ENCODE measurements at places on chromosomes 6 and 20.

GRCh38 chr6:40950986-40951698, 87.9 kb downstream of the UNC5CL start:
- DNase-seq, result no peak

DNA sequence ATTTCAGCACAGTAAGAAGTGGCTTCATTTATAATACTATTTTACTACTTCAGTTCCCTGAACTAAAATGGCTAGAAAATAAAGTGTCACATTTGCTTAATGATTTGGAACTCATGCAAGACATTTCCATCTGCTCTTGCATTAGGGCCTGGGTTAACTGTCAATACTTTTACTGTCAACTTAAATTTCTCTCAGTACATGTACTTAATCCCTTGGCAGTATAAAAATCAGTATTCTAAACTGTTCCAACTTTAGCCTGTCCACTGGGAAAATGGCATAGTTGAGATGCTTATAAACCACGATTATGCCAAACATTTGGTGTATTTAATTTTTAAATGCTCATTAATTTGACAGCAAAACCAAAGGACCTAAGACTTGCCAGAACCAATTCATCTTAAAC, 154.5 kb downstream of the ASCC3 start:
- DNase-seq, result no peak

DNA sequence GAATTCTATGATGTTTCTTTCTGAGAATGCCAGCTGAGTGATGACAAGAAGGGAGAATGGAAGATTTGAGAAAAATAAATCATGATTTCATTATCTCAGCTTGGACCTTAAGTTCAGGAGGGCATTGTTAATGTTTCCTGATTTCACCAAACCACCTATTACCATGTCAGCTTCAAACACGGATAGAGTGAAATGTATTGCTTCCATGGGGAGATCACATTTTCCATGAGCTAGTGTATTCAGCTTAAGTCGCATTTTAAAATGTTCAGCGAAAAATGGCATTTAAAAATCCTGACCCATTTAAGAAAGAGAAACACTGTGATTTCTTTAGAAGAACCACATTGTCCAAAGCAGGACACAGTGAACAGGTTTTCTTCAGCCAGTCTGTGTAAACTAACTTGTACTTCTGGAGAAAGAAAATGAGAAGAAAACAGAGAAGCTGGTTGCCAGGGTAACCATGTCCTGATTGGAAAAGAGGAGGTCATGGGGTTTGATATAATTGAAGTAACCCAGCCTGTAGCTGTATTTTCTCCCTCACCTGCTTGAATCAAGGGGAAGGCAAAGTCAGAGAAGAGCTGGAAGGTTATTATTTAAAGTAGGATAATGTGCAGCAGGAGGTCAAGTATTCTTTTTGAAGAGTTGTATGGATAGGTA, 684.1 kb upstream of the NRSN1 start:
- DNase-seq, result no peak

DNA sequence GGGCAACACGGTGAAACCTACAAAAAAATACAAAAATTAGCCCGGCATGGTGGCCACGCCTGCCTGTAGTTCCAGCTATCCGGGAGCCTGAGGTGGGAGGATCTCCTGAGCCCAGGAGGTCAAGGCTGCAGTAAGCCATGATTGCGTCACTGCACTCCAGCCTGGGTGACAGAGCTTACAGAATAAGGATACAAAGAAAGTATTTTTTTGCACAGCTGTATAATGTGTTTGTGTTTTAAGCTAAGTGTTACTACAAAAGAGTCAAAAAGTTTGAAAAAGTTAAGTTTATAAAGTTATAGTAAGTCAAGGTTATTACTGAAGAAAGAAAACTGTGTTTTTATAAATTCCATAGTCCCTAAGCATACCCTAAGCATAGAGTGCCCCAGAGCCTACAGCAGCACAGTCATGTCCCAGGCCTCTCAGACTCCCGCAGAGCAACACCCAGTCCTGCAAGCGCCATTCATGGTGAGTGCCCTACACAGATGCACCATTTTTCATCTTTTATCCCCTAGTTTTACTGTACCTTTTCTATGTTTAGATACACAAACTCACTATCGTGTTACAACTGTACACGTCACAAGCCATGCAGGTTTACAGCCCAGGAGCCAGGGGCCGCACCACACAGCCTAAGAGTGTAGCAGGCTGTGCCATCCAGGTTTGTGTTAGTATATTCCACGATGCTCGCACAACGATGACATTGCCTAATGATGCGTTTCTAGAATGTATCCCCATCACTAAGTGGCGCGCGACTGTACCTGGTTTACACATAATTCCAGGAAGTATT, 22.4 kb downstream of the TAF4 start:
- DNase-seq, result no peak

GRCh38 chr20:24590178-24590982, 121.0 kb downstream of the SYNDIG1 start:
- DNase-seq, result no peak

- no peak for DNase-seq
Observed at GRCh38 chr6:140201787-140202458, 827.5 kb upstream of the CITED2 start.

GRCh38 chr6:139888681-139889122, 514.3 kb upstream of the CITED2 start:
- DNase-seq, result no peak

GRCh38 chr6:160312900-160313299, 35.3 kb upstream of the SLC22A3 start:
- no peak for DNase-seq

DNA sequence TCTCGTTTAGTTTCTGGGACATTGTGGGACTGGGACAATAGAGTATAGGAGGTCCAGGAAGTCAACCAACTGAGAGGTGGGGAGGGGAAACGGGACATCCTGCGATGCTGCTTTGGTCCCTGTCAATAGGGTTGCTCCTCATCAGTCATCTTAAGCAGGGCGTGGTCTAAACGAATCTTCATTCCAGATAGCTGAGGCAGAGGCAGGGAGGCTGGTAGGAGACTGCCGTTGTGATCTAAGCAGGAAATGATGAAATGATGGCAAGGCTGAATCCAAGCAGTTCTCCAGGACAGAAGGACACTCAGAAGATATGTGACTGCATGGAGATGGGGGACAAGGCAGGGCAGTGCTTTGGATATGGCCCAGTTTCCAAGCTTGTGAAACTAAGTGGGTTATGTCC, 953.4 kb downstream of the KIF16B start:
- DNase-seq, result no peak

- DNase-seq, result no peak
Observed at GRCh38 chr6:43334466-43335095, 26.0 kb upstream of the CRIP3 start.

DNA sequence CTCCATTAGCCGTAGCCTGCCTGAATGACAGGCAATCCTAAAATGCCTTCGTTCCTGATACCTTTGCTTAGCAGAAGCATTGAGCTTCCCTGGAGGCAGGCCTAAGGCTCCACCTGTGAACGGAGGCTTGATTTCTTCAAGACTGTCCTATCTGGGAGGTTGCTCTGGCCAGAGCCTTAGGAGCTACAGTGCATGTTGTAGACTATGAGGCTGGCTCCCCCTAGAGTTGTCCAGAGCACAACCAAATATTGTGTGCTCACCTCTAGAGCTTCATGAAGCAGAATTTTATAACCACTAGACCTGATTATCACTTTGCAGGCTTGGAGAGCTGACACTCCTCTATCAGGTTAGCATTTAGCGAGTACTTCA, 217.8 kb downstream of the MAFB start:
- DNase-seq, result no peak

DNA sequence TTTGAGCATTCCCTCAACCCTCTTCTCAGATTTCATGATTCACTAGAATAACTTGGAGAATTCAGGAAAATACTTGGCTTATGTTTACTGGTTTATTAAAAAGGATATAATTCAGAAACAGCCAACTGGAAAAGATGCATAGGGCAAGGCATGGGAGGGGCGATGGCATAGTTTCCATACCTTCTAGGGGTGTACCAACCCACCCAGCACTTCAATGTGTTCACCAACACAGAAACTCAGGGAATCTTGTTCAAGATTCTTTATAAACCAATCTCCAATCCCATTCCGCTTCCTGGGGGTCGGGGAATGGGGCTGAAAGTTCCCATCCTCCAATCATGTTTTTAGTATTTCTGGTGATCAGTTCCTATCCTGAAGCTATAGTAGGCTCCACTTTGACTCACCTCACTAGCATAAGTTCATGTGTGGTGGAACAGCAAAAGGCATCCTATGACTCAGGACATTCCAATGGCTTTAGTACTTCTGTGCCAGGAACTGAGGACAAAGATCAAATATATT, 164.4 kb downstream of the SIM1 start:
- no peak for DNase-seq

DNA sequence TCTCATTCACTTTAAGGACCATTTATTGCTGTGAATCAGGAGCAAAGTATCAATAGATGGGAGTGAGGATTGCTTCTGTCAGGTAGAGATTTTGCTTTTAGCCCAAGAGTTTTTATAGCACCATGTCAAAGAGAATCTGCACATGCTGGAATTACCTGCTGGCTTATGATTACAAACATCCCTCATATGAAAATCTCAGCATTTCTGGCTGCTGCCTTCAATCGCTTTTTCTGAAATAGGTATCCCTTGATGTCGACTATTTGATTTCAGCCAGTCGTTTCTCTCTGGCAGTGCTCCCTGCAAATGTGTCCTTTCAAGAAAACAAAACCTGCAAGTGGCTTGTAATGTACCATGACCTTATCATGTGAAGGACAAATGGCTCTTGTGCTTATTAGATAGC, 34.5 kb upstream of the NEDD9 start:
- DNase-seq, result no peak

DNA sequence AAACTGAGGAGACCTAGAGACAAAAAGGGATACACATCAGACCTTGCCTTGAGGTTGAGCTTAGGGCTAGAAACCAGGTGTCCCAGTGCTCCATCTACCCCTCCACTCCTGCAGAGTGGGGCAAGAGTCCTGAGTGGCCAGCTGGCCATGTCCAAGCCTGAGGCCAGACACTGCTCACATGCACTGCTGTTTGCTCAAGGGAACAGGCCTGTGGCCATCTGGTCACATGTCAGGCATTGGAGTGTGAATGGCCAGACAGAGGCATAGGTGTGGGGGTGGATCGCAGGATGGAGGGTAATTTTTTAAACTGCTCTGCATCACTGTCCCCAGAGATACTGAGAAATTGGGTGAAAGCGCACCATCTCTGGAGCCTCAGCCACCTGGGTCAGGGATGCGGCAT, 30.5 kb downstream of the MAFB start:
- no peak for DNase-seq

GRCh38 chr6:106109029-106109428, 22.9 kb downstream of the PRDM1 start:
- no peak for DNase-seq

DNA sequence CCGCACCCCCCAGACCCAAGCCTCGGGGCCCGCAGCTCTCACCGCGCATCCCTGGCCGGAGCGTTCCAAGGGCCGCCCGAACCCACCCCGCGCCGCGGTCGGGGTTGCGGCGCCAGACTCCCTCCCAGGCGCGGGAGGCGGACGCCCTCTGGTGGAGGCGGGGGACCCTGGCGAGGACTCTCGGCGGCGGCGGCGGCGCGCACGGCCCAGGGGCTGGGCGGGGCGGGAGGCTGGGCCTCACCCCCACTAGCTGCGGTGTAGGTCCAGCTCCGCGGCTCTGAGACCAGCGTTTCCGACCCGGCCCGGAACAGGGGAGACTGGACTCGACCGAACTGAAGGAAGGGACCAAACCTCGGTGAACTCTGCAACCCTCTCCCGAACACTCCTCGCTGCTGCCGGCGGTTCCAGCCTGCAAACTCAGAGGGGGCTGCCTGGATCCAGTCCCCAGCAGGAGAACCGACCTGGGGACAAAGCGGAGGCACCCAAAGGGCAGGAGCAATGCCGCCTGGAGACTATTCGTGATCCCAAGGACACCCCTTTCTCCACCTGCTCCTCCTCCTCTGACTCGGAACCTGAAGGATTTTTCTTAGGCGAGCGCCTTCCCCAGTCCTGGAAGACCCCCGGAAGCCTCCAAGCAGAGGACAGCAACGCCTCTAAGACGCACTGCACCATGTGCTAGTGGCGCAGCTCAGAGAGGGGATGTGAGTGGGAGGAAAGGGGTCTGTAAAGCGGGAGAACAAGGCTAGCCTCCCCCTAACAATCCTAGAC, 859 bp upstream of the TOMM6 start:
- DNase-seq, result peak; percentile 76

DNA sequence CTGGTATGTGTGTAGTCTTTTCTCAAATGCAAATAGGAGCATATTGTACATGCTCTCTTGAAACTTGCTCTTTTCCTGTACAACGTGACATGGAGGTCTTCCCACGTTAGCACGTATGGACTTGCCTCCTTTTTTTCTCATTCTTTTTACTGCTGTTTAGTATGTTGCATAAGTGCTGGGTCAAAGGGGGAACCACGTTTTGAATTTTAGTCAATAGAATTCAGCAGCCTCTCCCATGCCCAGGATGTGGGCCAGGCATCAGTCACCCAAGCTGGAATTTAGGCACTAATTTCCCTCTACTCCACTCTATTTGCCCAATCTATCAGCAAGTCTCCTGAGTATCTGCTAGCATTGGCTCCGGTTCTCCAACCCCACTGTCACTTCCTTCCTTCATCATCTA, 41.5 kb upstream of the RNF24 start:
- no peak for DNase-seq

- no peak for DNase-seq
Observed at GRCh38 chr6:128024969-128025368, 124.1 kb upstream of the THEMIS start.

- DNase-seq, result no peak
Observed at GRCh38 chr6:154872542-154873114, 122.5 kb upstream of the TIAM2 start.

DNA sequence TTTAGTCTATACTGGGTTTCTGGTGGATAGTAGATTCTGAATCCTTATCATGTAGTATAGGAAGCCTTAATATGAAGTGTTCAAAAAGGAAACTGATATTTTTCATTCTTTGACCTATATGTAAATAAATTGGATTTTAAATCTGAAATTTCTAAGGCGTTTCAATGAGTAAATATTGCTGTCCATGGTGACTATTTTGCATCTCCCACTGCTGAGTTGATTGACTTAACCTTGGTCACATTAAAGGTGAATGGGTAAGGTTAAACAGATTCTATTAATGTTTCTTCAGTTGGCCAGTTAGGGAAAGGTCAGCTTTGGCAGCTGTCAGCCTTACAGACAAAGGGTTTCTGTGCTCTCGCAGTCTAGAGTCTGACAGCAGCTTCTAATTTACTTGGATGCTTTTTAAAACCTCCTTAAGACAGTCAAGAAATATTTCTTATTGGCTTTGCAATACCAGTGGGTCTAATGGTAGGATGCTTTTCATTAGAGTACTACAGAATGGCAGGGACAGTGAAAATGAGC, 24.8 kb downstream of the PRIM2 start:
- DNase-seq, result no peak

Measured in stimulated activated CD8-positive, alpha-beta memory T cell treated with anti-CD3 and anti-CD28 coated beads, Interleukin-4, amount 100 ng/mL, for 1 hour (primary cell).